ENCODE measurements at places on chromosomes 13 and 19.

GRCh38 chr19:8366121-8366581, 2.2 kb downstream of the ANGPTL4 start:
- DNase-seq, result no peak

- DNase-seq, result peak; percentile 33
These were observed 69.8 kb downstream of the KDM4B start for GRCh38 chr19:5038631-5039271.

- DNase-seq, result peak; percentile 85
These were observed at the start of gene SHFL for GRCh38 chr19:10085641-10086590. Gene SHFL (plus strand): TSS chr19:10086317. CDS start chr19:10086428, 111 bp downstream.

- no peak for DNase-seq
These were observed 13.1 kb upstream of the MZF1 start for GRCh38 chr19:58586133-58586765.

DNA sequence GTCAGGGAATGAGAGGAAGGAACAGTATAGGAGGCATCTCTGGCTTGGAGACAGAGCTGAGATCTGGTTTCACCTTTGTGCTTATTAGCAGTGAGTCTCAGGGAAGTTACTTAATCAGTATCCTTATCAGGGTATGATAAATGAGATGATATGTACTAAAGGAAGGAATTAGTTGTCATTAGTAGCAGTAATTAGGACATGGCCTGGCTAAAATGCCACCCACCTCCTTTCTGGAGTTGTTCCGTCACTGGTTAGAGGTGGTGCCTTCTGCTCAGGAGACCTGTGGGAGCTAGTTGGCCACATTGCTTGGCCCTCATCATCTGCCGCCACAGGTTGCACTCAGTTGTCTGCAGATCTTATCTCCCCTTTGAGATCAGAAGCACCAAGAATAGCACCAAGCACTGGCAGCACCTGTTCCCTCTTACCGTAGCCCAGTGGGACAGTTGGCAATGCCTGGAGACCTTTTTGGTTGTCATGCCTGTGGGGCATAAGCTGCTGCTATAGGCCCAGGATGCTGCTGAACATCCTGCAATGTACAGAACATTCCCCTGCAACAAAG, 4.7 kb downstream of the GPATCH1 start:
- DNase-seq, result no peak

- DNase-seq, result no peak
These were observed 787 bp downstream of the ZNF580 start for GRCh38 chr19:55641426-55642152.

DNA sequence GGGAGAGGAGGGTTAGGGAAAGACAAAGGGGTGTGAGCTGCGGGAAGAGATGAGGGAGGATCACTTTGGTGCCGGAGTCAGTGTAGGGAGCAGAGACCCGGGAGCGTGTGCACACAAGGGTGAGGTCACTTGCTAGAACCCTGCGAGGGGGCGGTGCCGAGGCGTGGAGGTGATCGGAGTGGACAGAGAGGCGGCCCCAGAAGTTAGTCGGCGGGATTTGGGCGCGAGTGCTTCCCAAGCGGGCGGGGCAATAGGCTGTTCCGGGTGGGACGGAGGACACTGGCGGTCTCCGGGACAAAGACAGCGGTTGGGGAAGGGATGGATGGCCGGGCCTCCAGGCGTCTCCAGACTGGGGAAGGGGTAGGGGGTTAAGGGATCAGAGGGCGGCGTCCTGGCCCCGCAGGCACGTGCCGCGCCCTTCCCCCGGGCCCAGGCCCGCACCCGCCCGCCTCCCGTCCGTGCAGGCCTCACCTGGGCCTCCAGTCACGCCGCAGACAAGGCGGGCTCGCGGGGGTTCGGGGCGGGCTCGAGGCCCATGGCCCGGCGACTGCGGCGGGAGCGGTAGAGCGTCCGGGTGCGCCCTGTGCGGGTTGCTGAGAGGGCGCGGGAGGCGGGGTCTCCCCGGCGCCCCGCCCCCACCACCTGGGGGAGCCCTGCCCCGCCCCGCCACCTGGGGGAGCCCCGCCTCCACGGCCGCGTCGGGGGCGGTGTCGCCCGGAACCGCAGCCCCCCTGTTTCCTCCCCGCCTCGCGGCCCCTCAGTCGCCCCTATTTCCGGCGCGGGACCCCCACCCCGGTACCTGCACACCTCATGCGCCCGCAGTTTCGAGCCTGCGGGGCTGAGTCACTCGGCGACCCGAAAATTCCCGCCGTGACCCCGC, at the start of gene LPAR2:
Gene LPAR2 (minus strand): TSS at position 600 of the 880 bp plus-strand sequence. CDS start 945 bp downstream, outside the sequence.
- DNase-seq, result peak; percentile 70

GRCh38 chr19:55094456-55095259, 19.0 kb downstream of the EPS8L1 start:
- no peak for DNase-seq

DNA sequence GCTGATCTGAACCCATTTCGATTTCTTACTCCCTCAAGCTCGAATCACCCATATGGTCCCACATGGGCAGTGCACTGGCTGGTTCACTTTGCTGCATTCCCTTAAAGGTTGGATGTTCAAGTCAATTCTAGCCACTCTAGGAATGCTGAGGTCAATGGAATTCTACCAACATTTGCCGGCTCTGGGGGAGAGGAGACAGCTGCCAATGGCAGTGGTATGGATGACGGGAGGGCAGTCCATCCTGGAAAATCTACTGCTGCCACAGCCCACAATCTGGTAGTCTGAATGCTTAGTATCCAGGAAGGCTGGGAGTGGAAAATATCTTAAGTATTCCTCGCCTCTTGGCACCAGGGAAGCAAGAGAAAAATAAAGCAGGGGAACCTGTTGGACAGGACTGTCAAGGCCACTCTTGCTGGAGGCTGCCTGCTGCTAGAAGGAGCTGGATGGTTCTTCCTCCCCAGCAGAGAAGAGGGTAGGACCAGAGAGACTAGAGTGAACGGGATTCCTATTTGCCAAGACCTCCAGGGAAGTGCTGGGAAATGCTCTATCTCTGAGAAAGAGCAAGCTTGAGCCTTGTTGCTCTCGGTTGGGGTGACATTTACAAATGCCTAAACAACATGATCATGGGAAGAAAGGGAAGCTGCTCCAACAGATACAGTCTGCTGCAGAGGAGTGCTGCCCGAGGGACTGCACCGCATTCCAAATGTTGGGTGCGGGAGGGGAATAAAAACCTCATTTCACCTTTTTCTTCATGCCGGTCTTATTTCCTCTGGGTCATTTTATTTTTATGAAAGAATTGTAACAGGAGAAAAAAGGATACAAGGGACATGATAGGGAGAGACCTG, 20.7 kb upstream of the HMGB1 start:
- DNase-seq, result no peak

DNA sequence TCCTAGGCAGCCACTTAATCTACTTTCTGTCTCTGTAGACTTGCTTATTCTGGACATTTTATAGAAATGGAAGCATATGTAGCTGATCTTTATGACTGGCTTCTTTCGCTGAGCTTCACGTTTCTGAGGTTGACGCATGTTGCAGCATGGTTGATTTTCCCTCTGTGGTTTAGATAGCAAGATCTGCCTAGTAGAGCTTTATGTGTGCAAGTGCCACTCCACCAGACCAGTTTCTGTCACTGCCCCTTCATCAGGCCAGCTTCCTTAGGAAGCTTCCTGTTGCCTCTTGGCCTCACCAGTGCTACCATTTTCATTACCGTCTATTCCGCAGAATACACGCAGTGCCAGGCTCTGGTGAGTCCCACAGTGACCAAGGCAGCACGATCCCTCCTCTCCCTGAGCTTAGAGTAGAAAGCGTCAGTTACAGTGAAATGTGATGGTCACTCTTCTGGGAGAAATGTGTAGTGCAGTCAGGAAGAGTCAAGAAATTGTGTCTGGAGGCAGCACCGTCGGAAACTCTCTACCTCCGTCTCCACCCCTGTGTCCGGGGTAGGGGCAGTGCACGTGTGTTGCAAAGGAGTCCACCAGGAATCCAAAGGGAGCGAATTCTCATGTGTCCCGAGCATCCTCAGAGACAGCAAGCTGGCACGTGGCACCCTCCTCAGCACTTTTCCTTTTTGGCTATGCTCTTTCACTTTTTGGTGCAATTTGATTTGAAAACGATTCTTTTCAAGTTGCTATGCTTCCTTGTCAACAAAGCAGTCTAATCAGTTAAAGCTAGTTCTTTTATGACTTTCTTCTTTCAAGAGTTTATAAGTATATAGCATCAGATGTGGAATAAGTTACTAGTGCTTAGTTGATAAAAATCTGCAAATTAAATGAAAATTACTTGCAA, 45.4 kb upstream of the GPR183 start:
- no peak for DNase-seq

DNA sequence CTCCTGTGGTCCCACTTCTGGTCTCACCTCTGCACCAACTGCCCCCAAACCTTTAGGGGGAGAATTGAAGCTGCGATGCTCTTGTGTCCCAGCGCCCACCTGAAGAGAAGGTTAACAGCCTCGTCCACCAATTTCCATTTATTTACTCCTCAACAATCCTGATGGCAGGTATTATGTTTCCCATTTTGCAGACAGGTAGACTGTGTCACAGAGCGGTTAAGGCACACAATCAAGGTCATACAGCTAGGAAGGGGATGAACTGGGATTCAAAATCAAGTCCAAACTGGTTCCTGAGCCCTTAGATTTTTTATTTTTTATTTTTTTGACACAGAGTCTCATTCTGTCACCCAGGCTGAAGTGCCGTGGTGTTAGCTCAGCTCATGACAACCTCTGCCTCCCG, 6.2 kb downstream of the DNASE2 start:
- DNase-seq, result no peak

DNA sequence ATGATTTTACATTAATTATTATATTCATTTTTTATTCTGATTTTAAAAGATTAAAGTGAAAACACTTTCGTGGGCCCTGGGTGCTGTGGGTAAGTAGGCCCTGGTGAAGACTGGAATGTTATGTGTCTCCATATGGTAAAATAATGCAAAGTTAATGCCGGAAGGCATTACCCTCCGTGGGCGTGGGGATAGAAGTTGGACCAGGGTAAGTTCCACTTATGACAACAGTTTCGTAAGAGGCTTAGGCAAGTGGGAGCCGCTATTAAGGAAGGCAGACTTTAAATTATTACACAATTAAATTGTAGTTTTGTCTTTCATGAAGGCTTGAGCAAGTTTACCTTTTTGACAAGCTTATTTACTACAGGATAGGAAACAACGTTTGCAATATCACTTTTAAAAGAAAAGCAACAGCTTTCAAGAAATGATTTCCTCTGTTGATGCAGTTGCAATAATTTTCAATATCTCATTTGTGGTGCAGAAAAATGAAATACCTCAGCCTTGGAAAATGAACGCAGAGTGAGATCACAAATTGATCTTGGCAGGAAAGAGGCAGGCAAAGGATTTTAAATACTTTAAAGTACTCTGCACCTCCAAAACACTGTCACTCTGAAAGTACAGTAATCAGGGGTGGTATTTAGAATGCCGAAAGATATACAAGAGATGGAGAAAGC, 310.6 kb downstream of the DCT start:
- DNase-seq, result no peak

- no peak for DNase-seq
These were observed 11.4 kb downstream of the ZNF254 start for GRCh38 chr19:24098359-24098758.
